ENCODE measurements at places on chromosomes 5 and 9.

DNA sequence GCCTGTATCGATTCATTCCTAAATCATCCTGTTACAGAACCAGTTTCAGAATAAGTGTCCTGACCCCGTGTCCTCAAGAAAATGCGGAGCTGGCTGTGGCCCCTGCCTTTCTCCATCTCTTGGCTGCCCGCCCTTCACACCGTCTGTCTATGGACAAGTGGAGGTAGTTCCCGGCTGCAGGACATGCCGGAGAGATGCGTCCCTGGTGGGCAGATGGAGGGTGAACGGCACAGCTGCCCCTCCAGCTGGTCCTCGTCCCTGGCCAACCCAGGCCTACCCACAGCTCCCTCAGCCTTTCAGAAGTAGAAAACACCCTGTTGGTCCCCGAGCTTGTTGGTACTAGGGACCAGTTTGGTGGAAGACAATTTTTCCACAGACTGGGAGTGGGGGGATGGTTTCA lies 14.8 kb upstream of the EXOC3 start:
- DNase-seq, result no peak

GRCh38 chr5:97388794-97389193 lies 205.7 kb upstream of the RIOK2 start:
- no peak for DNase-seq

GRCh38 chr9:37220971-37221370 lies 100.6 kb downstream of the ZCCHC7 start:
- no peak for DNase-seq

- no peak for DNase-seq
These were observed 372.0 kb upstream of the KCNN2 start for GRCh38 chr5:113989913-113990305.

GRCh38 chr9:35845824-35846771 lies 17.1 kb downstream of the TMEM8B start:
- no peak for DNase-seq

- no peak for DNase-seq
These were observed 72.7 kb downstream of the TTLL11 start for GRCh38 chr9:122020398-122020797.

- no peak for DNase-seq
These were observed 56.2 kb upstream of the TNPO1 start for GRCh38 chr5:72760259-72760658.

- DNase-seq, result no peak
These were observed 122.4 kb upstream of the NR5A1 start for GRCh38 chr9:124629600-124629999.

DNA sequence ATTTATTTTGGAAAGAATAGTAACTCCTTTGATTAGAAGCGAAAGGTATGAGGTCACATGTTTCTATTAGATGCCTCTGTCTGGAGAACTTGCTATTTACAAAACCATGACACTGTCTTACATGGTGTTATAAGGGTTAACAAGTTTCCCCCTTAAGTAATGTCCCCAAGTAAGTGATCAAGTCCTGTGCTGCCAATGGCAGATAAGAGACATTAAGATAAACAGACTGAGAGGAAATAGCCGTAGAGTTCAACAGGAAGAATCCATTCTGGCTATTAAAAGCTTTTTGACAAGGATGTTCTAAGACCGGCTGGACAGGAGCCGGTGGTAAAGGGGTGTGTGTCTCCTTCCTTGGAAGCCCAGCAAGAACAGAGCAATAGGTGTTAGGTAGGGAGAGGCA lies 257.5 kb downstream of the GADD45G start:
- no peak for DNase-seq

GRCh38 chr5:128257076-128257475 lies 173.5 kb downstream of the SLC12A2 start:
- DNase-seq, result no peak

DNA sequence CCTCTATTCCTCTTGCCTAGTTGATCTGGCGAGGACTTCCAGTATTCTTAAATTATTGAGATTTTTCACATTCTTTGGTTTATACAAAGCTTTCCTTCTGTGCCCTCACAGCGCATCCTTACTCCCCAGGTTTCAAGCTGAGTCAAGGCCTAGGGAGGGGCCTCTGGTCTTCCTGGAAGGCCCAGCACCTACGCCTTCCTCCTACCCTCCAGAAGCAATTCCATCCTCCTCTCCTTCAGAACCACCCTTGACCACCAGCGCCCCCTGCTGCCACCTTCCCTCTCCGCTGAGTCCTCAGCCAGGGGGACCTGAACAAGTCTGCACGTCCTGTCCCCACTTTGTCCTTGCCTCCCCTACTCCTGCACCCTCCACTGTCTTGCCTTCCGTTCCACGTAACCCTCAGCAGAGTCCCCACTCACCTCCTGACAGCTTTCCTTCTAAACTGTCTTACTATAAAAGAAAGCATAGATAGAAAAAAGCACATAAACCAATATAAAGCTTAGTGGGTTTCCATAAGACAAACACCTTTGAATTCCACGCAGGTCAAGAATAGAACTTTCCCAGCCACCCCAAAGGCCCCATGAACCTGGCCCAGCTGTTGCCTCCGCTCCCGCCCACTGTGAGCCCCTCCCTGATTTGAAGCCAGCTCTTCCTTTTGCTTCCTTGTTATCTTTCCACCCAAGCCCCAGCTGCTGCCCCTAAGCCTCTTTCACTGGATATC lies 63.0 kb upstream of the CTSL start:
- peak; percentile 60 for DNase-seq

- DNase-seq, result no peak
These were observed 404.6 kb upstream of the ARRDC3 start for GRCh38 chr5:91787718-91788117.

DNA sequence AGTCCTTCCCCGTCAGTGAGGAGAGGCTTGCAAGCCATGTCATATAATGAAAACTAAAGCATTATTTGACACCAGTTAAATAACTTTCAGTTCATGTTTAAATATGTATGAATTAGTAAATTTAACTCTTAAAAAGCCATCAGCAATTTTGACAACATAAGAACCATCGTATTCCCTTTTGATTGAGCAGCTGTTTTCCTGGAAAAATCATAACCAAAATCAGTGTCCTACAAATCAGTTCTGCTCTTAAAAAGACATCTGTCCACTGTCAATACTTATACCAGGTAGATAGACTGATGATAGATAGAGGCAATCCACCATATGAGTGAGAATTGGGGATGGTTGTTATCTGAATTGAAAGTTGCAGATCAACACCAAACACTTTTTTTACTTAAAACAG lies 2.3 kb downstream of the DIRAS2 start:
- no peak for DNase-seq

GRCh38 chr5:33136785-33137184 lies 304.0 kb upstream of the TARS1 start:
- peak; percentile 4 for DNase-seq

GRCh38 chr5:1200495-1201326 lies 684 bp upstream of the SLC6A19 start:
- no peak for DNase-seq

- DNase-seq, result no peak
These were observed 460.0 kb upstream of the BRINP1 start for GRCh38 chr9:119829186-119829585.

GRCh38 chr9:81717061-81717746 lies 27.9 kb upstream of the TLE1 start:
- DNase-seq, result no peak

DNA sequence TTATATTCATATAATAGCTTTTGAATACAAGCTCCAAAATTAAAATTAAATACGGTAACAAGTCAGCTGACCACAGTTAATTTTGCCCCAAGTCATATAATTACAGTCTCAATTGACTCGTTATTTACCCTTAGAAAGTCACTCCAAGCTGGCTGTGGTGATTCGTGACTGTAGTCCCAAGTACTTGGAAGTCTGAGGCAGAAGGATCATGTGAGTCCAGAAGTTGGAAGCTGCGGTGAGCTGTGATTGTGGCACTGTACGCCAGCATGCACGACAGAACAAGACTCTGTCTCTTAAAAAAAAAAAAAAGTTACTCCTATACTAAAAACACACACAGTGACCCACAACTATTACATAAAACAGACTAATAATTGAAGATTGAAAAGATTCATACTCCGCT lies 31.6 kb upstream of the DTWD2 start:
- DNase-seq, result no peak

- DNase-seq, result no peak
These were observed 21.4 kb downstream of the GLRA1 start for GRCh38 chr5:151903243-151903653.

GRCh38 chr5:59529239-59529638 lies 364.3 kb downstream of the PDE4D start:
- DNase-seq, result no peak

DNA sequence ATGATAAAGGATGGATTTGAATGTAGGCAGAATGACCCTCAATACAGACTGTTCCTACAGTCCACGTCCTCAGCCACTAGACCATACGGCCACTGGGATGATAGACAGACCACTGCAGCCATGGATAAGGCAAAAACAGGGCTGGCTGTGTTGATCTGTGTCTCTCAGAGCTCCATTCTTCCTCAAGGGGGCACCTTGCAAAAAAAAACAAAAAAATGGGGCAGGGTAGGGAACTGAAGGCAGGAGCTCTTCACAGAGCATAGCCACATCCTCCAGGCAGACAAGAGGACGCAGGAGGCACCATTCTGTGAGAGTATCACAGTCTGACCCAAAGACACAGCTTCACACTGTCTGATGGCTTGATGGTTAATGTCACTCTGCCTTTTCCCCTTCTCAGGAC lies 61.2 kb upstream of the GABRP start:
- DNase-seq, result no peak

- no peak for DNase-seq
These were observed 128.8 kb upstream of the CACNA1B start for GRCh38 chr9:137748741-137749140.

GRCh38 chr5:6222899-6223298 lies 155.4 kb downstream of the MED10 start:
- DNase-seq, result no peak

DNA sequence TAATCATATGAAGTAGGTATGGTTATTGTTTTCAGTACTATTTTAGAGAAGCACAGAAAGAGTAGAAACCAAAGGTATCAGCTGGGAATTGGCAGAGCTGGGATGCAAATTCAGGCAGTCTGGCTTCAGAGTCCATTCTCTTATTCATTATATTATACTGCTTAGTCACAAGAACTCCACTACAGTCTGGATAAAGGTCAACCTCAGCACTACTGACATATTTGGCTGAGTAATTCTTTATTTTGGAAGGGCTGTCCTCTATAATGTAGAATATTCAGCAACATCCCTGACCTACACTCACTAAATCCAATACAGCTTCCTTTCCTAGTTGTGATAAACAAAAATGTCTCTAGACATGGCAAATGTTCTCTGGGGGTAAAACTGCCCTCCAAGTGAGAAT lies 37.6 kb downstream of the PTGER4 start:
- DNase-seq, result no peak

- DNase-seq, result no peak
These were observed 119.2 kb downstream of the MSX2 start for GRCh38 chr5:174843263-174844250.

- DNase-seq, result no peak
These were observed 45.2 kb upstream of the GLIPR2 start for GRCh38 chr9:36091026-36091953.

DNA sequence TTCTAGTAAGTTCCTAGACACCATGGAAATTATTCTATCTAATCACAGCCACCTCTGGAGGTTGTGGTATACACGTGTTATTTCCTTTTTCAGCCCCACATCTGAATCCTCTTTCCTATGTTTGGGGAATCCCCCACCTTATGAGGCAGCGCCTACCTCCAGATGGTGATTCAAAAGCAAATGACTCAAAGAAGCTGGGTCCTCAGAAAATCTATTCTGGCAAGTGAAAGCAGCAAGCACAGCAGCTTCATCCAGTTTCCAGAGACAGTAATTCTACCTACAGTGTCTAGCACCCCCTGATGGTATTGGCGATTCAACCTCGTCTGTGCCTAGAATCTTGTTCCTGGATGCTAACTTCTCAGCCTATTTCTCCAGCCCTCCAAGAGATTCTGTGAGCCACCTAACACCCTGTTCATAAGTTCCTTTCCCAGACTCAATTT lies 43.0 kb downstream of the STRBP start:
- peak; percentile 91 for DNase-seq

GRCh38 chr5:132963171-132964104 lies at the start of gene AFF4:
Gene AFF4 (minus strand): TSS chr5:132963634. CDS start chr5:132937189, 26,445 bp downstream.
- peak; percentile 95 for DNase-seq

DNA sequence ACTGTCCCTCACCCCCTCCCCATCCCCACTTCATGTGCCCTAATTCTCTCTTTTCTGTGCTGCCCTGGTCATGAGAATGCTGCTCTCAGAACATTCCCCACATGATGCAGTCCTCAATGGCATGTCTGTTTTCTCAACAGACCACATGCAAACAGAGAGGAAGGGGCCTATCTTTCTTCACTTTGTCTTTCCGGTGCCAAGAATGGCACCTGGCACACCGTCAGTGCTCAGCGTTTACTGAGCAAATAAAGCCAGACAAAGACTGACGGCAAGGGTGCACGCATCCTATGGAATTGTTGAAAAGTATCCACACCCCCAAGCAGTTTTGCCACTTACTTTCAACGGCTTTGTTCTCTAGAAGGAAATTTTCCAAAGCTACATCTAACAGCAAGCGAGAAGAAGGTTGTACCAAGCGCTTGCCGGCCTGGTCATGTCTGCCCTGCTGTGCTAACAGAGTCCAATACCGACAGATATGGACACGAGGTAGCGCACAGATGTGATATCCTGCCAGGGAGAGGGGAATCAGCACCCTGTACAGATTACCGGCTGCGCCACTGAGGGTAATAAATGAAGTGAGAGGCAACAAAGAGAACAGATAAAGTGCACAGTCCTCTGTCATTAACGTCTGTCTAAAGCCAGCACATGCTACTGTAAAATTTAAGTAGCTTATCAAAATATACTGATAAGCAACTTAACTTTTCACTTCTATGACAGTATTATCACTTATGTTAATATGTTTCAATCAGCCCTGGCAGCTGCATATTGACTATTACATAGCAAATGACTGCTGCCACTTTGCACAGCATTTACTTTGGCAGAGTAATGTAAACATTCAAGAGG lies 251.7 kb downstream of the DENND1A start:
- DNase-seq, result peak; percentile 59

GRCh38 chr5:57302643-57303042 lies 128.8 kb downstream of the GPBP1 start:
- DNase-seq, result no peak

- DNase-seq, result peak; percentile 80
These were observed 3.2 kb downstream of the TPM2 start for GRCh38 chr9:35686222-35687203.

GRCh38 chr5:143148771-143149170 lies 254.7 kb downstream of the NR3C1 start:
- no peak for DNase-seq

GRCh38 chr5:170504616-170505266 lies 921 bp downstream of the KCNIP1 start:
- DNase-seq, result no peak

DNA sequence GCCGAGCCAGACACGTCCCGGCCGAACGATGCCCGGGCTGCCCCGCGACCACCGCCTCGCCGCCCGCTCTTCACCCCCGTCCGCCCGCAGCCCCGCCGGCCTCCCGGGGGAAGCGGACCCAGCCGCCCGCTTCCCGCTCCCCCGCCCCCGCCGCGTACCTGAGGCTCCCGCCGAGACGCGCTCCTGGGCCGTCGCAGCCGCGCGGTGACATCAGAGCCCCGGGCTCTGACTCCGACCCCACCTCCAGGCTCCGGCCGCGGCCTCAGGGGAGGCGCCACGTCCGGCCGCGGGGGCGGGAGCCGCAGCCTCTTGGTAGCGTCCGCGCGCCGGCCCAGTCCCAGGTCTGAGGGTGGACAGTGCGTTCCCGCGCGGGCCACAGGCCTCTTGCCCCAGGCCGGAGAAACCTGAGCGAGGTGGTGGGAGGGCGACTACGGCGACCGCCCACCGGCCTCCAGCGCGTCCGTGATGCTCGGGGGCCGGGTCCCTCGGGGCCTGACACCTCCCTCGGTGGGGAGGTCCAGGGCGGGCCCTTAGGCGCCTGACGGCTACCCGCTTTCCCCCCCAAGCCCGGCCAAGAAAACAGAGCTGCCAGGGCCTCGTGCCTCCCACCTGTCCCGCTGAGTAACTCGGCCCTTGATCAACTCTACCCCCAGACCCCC lies at the start of gene SHROOM1:
TSS of gene SHROOM1 (minus strand) at position 212 of the 659 bp plus-strand sequence. CDS start 4,507 bp downstream, outside the sequence.
- DNase-seq, result peak; percentile 47
